Neural crest cell (in vitro differentiated cells): ENCODE measurements at places on chromosomes 2 and 18. TPM values are rescaled to one million over a fixed set of nuclear protein-coding genes. Genes with fewer than 3 reads are reported as not detected.

PRKAG3 gene
- not detected in 2 replicates for total RNA-seq

- no peak for DNase-seq
These were observed 154.4 kb upstream of the CREB1 start for GRCh38 chr2:207375207-207375875.

DNA sequence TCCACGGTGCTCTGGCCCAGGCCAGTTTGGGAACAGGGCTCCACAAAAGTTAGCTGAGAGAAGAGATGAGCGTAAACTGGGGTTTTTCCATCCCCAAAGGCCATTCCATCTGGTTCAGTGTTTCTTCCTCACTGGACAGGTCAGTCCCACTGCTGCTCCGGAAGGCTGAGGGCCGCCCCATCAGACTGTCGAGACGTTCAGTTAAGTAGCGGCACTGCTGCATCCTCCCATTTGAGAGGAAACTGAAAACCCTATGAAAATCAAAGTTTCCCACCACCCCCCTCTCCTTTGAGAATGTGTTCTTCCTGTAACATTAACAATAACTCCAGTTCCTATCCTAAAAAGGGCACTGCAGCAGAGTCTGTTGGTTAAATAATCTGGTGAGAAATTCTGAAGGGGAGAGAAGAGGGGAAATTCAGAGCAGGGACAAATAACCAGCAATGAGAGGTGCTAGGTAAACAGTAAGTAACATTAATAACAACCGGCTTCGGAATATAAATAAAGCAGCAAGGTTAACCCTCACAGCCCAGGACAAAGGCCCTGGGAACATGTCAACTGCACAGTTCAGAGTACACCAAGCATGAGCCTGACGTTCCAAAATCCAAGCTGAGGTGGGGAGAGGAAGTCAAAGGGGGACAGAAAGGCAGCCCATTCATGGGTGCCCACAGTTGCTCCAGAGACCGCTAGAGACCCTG is 55.4 kb downstream of the UXS1 start:
- DNase-seq, result no peak

DNA sequence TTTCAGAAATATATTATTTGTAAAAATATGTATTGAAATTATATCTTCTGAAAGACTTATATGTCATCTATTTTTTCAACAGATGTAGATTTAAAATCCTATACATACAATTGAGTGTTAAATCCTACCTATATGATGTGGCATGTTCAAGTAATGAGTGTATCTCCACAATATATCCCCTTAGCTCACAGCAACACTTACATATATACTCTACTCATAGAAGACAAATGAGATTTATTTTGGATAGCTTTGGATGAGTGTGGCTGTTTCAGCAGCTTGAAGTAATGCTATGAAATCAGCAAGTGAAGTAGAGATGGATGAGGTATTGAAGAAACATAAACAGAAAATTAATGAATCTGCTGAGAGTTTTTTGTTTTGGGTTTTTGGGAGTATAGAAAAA is 263.1 kb downstream of the ARHGAP15 start:
- no peak for DNase-seq

GRCh38 chr18:62486290-62486964 is 36.4 kb upstream of the ZCCHC2 start:
- DNase-seq, result no peak

SETBP1 gene
- 38.9 and 39.3 TPM in 2 replicates for total RNA-seq
